ENCODE measurements at places on chromosomes 1 and 21.

DNA sequence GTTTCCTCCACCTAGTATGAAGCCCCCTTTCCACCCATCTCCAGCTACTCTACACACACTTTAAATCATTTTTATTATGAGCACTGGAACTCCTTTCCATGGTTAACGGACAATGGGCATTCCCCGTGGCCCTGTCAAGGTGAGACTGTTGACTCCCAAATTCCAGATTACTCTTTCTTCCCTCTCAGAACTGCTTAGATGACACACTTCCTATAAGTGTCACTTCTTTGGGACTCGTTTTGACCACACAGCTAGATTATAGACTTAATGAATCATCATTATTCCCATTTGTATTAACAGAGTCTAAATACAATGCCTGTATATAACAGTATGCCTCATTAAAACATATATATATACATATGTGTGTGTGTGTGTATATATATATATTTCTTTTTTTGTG is 215.1 kb downstream of the BRINP3 start:
- no peak for DNase-seq

GRCh38 chr1:77468949-77469710 is 187.3 kb downstream of the AK5 start:
- no peak for DNase-seq

DNA sequence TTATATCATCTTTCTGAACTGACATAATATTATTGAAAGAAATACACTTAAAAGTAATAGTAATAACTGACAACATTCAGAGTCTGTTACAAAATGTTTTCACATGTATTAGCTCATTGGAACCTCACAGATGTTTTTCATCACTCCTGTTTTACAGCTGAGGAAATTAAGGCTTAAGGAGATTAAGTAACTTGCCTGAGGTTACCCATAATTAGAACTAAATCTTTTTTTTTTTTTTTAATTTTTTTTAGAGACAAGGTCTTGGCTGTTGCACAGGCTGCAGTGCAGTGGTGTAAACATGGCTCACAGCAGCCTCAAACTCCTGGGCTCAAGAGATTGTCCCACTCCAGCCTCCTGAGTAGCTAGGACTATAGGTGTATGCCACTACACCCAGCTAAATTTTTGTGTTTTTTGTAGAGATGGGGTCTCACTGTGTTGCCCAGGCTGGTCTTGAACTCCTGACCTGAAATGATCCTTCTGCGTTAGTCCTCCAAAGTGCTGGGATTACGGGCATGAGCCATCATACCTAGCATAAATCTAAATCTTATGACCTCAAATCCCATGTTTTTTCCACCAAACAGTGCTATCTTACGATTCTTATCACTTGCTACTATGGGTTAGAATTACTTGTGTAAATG is 64.7 kb upstream of the MACF1 start:
- DNase-seq = no peak

- DNase-seq = no peak
Measured at GRCh38 chr1:23097316-23097715, 71.3 kb downstream of the LUZP1 start.

DNA sequence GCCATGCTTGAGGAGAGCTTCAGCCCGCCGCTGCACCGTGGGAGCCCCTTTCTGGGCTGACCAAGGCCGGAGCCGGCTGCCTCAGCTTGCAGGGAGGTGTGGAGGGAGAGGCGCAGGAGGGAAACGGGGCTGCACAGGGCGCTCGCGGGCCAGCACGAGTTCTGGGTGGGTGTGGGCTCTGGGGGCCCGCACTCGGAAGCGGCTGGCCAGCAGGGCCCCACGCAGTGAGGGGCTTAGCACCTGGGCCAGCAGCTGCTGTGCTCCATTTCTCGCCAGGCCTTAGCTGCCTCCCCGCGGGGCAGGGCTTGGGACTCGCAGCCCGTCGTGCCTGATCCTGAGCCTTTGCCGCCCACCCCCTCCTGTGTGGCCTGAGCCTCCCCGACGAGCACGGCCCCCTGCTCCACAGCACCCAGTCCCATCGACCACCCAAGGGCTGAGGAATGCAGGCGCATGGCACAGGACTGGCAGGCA is 1554.0 kb downstream of the KCNT2 start:
- DNase-seq = no peak

DNA sequence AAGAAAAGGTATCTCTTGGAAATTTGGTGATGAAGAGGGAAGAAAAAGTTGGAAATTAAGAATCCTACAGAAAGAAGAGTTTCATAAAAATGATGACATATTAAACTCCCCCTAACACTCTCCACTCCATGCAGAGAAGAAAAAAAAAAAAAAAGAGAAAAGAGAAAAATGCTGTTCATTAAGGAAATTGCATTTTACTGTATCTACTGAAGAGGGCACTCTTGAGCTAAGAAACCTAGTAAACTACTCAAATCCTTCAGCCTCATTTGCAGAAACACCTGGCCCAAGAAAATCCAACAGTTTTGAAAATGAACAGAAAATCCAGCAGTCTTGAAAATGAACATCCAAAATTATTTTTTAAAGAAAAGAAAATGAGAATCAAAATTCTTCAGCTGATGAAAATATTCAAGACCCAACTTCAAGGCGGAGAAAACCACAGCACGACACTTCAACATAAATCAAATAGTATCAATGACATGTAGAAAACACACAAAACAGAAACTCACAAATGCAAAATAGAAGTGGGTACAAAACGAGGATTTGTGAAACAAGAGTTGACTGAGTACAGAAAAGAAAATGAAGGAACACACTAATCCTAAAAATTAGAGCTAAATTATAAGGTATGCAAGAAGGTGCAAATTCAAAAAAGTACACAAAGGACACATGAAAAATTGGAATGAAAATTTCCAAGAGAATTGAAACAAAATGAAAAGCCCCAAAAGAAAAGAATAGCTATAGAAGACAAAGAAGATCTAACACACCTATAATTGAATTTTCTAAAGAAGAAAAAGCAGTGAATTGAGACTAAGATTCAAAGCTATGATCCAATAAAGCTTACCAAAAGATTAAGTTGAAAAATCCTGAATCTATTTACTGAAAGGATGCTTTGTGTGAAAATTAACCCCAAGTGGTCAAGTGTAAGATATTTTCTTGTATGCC is 73.2 kb upstream of the DNAJC6 start:
- no peak for DNase-seq

- no peak for DNase-seq
Measured at GRCh38 chr1:24727501-24728216, 17.6 kb upstream of the CLIC4 start.

DNA sequence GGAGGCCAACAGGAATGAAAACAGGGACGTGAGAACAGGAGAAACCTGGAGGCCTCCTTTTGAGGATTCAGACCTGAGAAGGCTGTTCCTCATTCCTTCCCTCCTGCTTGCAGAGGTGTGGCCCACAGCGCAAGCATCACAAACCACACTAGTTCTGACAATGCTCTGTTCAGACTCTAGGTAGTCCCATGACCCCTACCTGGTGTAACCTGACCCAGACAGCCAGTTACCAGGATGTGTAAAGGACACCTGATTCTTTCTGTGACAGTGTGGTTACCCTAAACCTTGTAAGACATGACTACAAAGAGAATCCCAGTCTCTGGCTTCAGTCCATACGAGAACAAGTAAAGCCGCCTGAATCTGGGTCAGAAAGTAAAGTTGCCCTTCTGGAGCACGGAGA is 3.2 kb downstream of the MECR start:
- DNase-seq = no peak

- no peak for DNase-seq
Measured at GRCh38 chr1:199808110-199808870, 219.2 kb upstream of the NR5A2 start.

Measured in activated CD4-positive, alpha-beta T cell treated with anti-CD3 and anti-CD28 coated beads for 4 hours (primary cell).